Stimulated activated CD8-positive, alpha-beta memory T cell treated with anti-CD3 and anti-CD28 coated beads, Interleukin-4, amount 100 ng/mL, for 4 hours (primary cell): ENCODE measurements at places on chromosomes 16 and 17.

DNA sequence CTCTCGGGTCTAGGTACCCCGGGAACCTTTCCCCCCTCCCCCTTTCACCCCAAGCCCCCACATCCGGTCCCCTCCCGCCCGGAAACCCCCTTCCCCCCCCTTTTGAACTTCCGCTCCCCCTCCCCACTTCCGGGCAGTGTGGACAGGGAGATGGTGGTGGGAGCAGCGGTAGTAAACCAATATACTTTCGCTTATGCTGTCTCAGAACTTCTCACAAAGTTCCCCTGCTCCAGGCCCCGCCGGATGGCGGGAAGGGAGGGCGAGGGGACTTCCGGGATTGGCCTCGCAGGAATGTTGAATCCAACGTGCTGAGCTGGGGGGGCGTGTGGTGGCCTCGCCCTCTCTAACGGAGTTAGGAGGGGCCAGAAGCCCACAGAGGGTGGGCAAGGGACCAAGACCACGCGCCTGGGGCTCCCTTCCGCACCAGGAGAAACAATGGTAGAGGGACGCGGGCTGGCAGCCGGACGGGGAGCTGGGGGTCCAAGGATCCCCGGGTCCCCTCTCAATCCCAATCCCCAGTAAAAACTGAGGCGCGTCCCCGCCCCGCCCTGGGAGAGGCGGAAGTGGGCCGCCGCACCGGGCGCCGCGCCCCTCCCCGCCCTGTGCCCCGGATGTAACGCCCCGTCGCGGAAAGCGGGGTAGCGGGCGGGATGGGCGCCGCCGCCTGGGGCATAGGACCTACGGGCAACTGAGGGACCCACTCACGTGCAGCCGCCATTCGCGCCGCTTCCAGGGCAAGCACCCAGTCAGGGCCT, 742 bp downstream of the PFN1 start:
- DNase-seq: no peak

- no peak for DNase-seq
Observed at GRCh38 chr16:63462316-63462715, 1426.1 kb upstream of the CDH8 start.

GRCh38 chr17:51434434-51435170, 174.3 kb downstream of the UTP18 start:
- DNase-seq: no peak

DNA sequence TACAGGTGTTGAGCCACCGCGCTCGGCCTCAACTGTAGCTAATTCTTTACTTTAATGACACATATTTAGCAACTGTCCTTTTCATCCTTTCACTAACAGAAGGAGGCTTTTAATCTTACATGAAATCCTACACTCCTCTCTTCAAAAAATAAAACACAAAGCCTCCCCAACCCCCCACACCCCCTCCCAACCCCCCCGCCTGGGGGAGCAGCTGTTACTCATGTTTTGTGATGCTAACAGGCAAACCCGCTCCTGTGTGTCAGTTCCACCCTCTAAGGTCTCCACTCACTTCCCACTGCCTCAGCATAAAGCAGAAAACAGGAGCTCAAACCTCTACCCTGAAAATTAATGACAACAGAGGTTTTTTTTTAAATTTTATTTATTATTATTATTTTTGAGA, 55.4 kb upstream of the SLC25A19 start:
- peak; percentile 50 for DNase-seq

DNA sequence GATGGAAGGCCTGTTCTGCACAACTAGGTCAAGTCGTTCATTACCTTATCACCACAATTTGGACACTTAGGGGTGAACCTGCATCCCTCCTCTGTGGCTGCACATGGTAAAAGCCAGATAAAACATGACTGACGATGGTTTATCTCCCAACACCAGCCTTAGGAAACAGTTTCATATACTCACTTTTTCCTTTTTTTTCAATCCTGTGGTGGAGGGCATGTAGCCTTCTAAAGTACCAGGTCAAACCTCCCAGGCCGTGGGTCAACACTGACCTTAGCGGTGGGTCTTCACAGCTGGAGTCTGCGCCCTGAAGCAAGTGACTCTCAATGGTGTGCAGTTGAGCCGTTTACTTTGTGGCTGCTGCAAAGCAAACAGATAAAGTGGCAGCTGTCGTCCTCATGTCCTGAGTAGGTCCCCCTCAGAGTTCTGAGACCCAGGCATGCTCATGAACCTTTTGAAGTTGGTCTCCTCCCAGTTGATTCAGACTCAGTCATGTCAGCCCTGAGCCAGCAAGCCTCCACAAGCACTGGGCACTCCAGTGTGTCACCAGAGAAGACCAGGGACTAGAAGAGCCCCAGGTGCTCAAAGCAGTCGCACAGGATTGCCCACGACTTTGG, 5.9 kb downstream of the FAHD1 start:
- DNase-seq: no peak

GRCh38 chr17:27526604-27527002, 70.4 kb downstream of the KSR1 start:
- DNase-seq: no peak

DNA sequence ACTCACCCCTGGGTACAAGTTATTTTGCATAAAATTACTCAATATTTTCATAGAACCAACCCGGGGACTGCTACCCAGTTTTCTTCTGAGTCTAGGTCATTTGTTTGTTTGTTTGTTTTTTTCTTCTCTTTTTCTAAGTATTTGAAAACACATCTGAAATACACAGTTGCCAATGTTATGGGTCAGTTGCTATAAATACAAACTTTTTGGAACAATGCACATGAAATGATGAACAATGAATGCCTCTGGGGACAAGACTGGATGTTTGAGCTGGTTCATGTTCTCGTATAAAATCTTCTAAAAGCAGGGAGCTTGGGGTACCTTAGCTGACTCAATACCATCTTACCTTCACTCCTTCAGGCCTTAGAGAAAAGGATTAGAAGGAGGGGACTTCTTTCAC, 30.5 kb downstream of the TMEM238L start:
- DNase-seq: no peak

- no peak for DNase-seq
Observed at GRCh38 chr16:30600215-30600614, 10.0 kb downstream of the ZNF689 start.

DNA sequence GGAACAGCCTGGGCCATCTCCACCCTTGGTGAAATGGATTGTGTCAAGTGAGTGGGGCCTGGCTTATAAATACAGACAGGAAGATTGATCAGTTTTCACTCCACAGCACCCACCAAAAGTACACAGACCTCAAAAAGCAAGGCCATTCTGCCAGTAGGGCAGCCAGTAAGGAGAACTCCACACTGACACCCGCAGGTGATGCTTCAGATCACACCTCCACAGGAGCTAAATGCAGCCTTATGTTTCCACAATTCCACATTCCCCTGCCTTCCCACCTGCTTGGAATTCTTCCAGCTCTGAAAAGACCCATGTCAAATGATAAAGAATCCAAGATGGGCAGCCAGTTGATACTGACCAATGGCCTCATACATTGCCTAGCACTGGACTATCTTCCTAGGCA, 191.1 kb downstream of the ZFHX3 start:
- DNase-seq: no peak

- no peak for DNase-seq
Observed at GRCh38 chr17:40283662-40284061, 4.0 kb upstream of the CDC6 start.

GRCh38 chr17:81727324-81728031, 15.4 kb downstream of the SLC25A10 start:
- no peak for DNase-seq
